ENCODE measurements at places on chromosomes 7 and 10.

DNA sequence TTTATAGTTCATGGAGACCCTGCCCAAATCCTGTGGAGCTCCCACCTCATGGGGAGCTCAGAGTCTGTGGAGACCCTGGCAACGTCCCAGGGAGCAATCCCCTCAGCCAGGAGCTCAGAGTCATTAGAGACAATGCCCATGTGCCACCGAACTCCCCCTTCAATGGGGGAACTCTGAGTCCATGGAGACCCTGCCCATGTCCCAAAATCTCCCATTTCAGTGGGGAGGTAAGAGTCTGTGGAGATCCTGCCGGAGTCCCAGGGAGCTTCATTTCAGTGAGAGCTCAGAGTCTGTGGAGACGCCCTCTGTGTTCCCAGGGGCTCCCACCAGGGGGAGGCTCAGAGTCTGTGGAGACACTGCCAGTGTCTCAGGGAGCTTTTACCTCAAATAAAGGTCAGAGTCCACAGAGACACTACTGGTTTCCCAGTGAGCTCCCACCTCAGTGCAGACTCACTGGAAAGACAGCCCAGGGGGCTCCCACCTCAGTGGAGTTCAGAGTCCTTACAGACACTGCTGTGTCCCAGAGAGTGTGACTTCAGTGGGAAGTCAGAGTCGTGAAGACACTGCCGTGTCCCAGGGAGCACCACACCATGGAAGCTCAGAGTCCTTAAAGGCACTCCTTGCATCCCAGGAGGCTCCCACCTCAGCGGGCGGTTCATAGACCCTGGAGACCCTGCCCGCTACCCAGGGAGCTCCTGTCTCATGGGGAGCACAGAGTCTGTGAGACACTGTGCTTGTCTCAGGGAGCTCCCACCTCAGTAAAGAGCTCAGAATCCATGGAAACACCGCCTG lies 5.0 kb downstream of the MYO1G start:
- no peak for DNase-seq

DNA sequence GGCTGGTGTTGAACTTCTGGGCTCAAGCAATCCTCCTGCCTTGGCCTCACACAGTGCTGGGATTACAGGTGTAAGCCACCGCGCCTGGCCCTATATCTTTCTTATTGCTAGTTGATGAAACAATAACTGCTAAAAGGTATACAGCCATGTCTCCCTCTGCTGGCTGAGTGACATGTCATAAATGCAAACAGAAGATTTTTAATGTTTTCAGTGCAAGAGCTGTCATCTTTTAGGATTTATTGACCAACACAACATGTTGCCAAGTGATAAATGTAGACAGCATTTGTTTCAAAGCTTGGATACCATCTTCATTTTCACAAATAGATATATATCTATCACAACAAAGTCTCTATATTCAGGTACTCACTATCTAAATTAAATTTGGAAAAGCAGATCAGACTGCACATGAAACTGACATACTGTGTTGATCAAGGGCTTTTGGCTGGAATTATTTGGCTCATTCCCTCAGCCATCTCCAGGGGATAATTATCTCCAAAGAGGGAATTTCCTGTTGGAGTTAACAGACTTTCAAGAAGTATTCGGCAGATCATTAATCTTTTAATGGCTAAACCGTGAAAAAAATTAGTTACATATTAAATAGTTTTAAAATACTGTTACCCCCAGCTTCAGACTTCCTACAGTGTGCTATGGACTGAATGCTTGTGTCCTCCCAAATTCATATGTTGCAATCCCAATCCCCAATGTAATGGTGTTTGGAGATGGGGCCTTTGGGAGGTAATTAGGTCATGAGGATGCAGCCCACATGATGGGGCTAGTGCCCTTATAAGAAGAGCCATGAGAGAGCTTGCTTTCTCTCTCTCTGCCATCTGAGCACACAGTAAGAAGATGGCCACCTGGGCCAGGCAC lies 41.3 kb upstream of the SRPK2 start:
- DNase-seq: peak; percentile 23

DNA sequence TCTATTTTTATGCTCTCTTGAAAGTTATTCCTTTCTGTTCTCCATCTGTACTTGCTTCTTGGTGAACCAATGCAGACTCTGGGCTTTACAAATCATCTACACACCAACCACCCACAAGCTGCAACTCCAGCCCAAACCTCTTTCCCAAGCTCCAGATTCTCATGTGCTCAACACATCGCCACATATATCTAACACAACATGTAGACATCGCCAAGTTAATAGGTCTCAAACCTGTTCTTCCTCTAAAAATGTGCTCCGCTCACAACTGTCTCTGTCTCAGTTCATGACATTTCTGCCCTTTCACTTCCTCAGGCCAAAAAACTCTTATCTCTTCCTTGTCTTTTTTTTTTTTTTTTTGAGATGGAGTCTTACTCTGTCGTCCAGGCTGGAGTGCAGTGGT lies 95.7 kb upstream of the EEPD1 start:
- DNase-seq: no peak

GRCh38 chr7:27890205-27890849 lies 150.4 kb downstream of the TAX1BP1 start:
- no peak for DNase-seq

- no peak for DNase-seq
These were observed 368.4 kb upstream of the PODXL start for GRCh38 chr7:131924857-131925256.

DNA sequence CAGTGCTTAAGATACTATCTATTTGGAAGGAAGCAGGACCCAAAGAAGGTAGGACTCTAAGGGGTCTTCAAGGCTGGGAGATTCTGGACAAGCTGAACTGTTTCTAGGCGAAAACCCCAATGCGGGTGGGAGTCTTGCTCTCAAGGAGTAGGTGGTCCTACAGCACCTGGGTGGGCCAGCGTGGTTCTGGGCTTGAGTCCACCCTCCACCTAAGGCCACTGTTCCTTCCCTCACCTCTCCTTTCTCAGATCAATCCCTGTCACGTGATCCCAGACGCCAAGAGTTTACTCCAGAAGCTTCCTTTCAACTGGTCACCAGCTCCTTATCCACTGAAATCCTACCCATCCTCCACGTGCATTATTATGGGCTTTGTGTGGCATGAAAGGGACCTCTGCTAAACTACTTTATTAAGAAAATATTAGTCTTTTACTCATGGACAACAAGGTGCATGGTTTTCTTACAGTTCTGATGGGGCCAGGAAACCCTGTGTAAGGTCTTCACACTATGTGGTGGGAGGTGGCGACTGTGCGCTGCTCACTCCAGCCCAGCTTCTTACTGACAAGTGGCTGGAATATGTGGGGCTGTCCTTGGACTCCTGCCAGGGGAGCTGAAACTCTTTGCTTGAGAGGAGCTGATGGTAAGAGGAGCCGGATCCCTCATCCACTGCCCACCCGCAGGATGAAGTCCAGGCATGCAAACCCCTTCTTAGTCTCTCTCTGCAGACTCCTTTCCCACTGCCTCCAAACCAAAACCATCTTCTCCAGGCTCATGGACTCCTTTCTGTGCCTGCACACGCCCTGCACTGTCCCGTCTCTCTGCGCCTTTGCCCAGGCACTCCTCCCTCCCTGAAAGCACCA lies 1.6 kb downstream of the ZNF746 start:
- DNase-seq: no peak

GRCh38 chr7:49325571-49325970 lies 401.2 kb downstream of the CDC14C start:
- no peak for DNase-seq

DNA sequence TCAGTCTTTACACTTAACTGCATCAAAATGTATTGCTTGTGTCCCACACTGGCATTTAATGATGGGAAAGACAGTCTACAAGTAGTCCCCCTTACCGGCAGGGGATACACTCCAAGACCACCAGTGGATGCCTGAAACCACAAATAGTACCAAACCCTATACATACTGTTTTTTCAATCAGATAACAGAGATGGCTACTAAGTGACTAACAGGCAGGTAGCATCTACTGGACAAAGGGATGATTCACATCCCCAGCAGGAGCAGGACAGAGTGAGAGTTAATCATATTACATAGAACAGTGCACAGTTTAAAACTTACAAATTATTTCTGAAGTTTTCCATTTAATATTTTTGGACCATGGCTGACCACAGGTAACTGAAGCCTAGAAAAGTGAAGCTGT lies 13.2 kb downstream of the TMEM243 start:
- DNase-seq: no peak

DNA sequence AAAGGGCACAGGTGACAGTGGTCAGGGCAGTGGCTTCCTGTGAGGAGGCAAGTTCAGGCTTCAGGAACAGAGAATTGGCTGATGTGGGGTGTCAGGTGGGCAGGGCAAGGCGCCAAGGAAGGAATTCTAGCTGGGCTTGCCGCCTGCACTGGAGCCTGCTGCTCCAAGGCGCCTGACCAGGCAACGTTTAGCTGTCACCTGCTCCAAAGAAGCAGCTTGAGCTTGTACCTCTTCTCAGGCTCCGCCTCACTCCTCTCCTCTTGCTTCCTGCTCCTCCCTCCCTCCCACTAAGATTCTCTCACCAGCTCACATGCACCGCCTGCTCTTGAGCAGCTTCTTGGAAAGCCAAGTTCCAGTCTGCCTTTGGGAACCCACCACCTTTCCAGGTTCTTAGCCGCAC lies 187.4 kb upstream of the GRB10 start:
- DNase-seq: no peak

DNA sequence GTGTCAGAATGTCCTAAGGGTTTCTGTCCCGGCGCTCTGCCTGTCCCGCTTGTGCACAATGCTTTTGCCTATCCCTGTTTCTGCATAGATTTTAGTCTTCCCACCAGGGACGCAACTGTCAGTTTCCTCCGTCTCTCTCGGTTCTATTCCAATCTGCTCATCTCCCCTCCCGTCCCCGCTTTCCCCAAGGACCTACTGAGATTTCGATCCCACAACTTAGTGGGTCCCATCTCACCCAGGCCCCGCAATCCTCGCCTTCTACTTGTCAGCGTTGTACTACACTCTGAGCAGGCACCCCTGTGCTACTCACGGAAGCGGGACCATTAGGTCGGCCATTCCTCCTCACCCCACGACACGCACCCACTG lies 519 bp upstream of the ZNF655 start:
- DNase-seq: no peak

All from activated CD4-positive, alpha-beta T cell treated with anti-CD3 and anti-CD28 coated beads for 24 hours (primary cell).